GM20000 (cell line): ENCODE measurements at places on chromosomes 6 and 20.

DNA sequence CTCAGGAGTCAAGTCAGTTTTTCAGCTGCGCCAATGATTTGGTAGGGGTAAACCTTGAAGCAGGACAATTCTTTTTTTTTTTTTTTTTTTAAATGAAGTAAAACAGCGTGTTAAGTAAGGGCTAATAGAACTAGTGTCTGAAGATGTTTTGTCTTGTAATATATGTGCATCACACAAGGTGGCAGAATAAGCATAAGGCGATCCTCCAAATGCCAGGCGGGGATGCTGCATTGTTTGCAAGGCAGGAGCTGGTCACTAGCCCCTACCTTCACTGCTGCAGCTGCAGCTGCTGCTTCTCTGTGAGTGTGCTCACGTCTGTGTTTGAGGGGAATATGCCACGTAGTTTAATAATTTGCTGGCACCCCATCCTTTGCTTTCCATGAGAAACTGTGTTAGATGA is 272.7 kb upstream of the MAP3K7 start:
- no peak for DNase-seq

DNA sequence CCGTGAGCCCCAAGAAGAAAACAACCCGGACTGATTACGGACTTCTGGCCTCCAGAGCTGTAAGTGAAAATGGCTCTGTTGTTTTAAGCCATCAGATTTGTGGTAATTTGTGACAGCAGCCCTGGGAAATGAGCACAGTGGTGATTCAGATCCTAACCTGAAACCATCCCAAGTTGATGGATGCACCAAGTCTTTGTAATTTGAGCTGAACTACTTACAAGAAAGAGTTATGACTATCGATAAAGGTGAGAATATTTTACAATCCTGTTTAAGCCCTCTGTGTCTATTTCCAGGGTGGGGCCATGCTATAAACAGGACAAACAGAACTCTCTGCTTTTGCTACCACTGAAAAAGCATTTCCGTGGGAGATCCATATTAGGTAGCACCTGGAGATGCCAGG is 19.1 kb upstream of the RIN2 start:
- DNase-seq, result no peak

- no peak for DNase-seq
These were observed 70.8 kb upstream of the SLC35B3 start for GRCh38 chr6:8506126-8506525.

DNA sequence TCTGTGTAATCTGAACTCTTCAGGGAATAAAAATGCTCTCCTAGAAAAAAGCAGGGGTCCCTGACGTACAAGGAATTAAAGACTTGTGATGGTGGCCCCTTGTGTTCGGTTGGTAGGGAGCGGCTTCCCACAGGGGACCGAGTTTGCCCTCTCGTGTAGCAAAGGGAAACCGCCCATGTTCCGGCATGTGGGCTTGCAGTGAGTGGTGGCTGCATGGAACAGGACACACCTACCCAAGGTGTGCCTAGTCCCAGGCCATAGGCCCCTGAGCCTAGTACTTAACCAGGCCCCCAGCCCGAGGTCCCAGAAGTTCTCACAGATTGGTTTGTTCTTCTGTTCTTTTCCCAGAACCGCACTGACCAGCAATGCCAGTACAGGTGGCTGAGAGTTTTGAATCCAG is 15.5 kb downstream of the MYBL2 start:
- DNase-seq, result no peak

DNA sequence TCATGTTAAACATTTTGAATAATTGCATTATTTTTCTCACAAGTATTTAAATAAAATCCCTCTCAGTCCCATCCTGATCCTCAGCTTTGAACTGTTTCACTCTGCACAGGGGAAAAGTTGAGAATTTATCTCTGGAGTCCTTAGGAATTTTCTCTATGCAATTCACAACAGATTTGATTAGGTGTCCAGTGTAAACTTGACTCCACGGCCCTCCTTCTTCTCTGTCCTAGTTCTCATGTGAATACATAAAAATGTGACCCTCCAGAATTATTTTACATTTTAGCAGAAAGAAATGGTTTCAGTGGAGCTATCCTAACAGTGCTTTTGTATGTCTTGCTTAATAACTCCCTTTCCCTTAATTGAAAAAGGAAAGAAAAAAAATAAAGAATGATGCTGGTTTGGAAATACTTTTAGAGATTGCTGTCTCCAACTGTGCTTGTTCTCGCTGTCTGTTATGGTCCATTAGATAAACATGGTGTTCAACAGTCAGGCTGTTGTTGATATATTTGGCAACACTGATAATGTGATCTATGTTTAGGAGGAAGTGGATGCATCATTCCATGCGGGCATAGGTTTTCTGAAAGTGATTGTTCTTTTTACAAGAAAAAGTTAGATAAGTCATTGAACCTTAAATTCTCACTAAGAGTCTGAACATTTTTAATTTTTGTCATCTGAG is 599.4 kb upstream of the CITED2 start:
- DNase-seq, result no peak
